AG08396 (cell line): ENCODE measurements at places on chromosomes 6 and 20.
A peak's percentile ranks its signal among the peaks of the same experiment; 100 is the strongest.

DNA sequence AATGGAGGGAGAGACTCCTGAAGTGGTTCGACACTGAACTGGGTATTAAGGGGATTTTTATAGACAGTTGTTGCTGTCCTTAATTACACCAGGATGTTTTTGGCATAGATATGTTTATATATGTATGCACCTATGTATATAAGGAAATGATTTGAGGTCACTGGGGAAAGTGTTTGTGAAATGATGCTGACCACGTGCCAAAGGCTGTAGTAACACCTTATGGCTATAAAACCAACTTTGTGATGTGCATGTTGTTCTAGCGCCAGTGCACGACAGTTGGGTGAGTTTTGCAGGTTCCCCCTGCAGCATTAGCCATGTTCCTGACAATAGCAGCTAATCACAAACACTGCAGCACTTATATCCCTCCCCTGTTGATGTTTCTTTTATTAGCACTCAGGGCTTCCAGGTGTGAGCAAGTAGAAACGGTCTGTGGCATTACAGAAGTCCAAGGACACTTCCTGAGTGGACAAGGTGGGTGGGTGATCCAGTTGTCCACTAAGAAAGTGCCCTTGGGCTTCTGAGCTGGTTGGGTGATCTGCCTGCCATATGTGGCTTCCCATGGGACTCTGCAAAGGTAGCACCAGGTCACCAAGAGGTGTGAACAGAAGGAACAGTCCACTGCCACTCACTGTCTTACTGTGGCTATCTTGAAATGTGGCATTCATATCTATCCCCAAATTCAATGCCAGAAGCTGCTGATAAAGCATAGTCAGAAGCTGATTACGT is 63.0 kb upstream of the RBM24 start:
- DNase-seq: no peak

GRCh38 chr20:49894073-49894470 is 21.3 kb downstream of the SPATA2 start:
- no peak for DNase-seq

DNA sequence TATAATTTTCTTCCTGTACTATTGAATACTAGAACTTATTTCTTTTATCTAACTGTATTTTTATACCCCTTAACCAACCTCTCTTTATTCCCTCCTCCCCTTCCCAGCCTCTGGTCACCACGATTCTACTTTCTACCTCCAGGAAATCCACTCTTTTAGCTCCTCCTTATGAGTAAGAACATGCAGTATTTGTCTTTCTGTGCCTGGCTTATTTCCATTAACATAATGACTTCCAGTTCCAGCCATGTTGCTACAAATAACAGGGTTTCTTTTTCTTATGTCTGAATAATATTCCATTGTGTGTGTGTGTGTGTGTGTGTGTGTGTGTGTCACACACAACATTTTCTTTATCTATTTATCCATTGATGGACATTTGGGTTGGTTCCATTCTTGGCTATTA is 152.3 kb upstream of the OLIG3 start:
- no peak for DNase-seq

GRCh38 chr20:57698116-57698866 is 11.5 kb downstream of the PMEPA1 start:
- DNase-seq: peak; percentile 96

- no peak for DNase-seq
Measured at GRCh38 chr20:24004471-24004870, 15.9 kb upstream of the GGTLC1 start.

DNA sequence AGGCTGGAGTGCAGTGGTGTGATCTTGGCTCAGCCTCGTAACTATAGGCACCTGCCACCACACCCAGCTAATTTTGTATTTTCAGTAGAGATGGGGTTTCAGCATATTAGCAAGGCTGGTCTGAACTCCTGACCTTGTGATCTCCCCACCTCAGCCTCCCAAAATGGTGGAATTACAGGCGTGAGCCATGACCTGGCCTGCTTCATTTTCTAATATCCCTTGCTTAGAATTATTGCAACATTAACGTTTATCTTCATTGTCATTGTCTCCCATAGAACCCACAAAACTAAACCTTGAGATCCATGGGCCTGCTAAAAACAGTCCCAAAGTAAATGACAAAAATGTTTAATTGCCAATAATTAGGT is 6.1 kb downstream of the EEF1A1 start:
- DNase-seq: no peak

DNA sequence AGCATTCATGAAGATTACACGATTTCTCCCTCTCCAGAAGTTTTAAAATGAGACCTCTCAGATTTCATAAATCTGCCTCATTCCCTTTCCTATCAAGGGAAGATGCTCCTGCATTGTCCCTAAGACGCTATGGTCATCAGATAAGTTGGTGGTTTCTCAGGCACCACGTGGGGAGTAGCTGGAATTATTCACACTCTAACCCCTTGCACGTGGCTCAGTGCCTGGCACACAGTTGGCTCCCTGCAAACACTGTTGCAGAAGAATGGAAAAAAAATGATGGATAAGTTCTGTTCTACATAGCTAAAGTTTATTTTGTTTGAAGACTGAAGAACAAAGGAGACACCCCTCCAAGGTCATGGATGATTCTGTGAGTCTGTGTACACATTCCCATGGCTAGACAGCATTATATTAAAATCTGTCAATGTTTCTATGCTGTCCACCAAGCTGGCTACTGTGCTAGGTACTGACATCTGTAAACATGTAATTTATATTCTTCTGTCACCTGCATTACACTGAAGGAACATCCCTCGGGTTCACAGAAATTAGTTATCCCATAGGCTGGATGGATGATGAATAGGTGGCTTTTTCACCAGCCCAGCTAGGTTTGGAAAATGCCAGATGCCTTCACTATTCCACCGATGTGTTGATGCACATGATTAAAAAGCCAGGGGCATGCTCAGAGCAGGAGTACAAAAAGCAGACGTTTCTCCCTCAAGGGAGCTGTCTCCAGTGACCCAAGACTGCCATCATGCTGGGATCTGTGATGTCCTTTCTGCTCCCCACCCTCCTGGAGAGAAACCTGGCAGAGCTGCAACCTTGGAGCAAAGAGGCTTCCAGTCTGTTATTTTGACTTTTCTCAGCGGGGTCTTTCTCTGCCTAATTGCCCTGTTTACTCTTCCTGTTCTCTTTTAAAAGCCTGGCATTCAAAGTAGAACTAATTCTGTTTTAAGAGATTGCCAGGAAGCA is 610.5 kb downstream of the UTRN start:
- DNase-seq: no peak

GRCh38 chr6:12258591-12259075 is 31.5 kb upstream of the EDN1 start:
- DNase-seq: no peak

DNA sequence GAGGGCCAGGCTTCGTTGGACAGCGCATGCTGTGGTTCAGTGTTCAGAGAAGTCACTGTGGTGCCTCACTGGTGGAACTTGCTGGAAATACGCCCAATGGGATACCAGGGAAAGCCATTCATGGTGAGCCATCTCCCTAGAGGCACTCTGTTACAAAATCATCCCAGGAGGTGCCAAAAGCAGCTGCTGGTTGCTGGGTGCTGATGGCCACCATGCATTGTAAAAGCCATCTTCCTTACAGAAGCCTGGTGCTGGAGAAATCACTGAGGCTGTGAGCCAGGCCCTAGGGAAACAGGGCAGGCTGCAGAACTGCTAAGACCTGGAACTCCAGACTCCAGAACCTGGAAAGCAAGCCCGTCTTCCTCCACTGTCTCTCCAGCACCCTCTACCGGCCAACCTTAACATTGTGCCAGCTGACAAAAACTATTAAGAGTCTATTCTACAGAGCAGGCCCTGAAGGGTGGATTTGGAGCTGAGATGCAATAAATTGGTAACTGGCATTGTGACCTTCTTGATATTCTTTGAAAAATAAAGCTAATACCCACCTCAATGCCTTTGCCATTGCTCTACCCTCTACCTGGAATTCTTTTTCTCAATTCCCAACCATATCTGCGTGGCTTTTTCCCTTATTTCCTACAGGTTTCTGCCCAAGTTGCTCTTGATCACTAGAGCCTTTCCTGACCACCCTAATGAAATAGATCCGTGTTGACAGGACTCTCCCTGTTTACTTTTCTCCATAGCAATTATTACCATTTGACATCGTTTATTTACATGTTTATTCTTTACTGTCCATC is 18.5 kb downstream of the SNRPB start:
- DNase-seq: peak; percentile 72

- no peak for DNase-seq
Measured at GRCh38 chr20:48861444-48861843, 33.6 kb upstream of the PREX1 start.

GRCh38 chr6:19731282-19731681 is 105.9 kb upstream of the ID4 start:
- peak; percentile 9 for DNase-seq

GRCh38 chr6:92756912-92757311 is 662.4 kb downstream of the EPHA7 start:
- no peak for DNase-seq

DNA sequence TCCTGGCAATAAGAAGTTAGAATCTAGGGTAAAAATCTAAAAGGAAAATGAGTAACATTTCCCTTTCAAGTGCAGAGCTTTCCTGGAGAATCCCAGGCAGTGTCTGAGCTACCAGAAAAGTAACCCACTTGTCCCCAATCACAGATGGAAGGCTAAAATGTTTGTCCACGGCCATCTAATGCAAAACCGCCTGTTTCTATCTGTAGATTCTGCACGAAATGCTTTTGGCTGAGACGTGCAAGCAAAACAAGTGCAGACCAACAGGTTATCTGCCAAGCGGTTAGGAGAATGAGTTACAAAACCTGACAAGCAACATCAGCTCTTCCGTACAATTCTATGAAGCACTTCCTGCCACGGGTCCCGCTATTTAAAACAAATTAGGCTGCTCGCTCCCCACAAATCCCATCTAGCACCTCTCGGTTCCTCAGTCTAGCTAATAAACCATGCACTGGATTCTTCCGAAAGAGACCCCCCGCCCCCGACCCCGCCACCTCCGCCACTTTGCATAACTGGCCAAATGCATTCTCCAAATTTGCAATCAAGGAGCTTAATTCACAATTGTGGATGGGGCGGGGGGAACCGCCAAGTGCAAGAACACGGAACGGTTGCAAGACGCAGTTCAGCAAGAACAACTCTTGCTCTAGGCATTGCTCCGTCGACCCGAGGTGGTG is 1.4 kb downstream of the ELOVL5 start:
- DNase-seq: no peak

- DNase-seq: no peak
Measured at GRCh38 chr20:51315390-51315789, 227.1 kb downstream of the NFATC2 start.

- no peak for DNase-seq
Measured at GRCh38 chr20:58393299-58393698, 4.3 kb downstream of the VAPB start.

DNA sequence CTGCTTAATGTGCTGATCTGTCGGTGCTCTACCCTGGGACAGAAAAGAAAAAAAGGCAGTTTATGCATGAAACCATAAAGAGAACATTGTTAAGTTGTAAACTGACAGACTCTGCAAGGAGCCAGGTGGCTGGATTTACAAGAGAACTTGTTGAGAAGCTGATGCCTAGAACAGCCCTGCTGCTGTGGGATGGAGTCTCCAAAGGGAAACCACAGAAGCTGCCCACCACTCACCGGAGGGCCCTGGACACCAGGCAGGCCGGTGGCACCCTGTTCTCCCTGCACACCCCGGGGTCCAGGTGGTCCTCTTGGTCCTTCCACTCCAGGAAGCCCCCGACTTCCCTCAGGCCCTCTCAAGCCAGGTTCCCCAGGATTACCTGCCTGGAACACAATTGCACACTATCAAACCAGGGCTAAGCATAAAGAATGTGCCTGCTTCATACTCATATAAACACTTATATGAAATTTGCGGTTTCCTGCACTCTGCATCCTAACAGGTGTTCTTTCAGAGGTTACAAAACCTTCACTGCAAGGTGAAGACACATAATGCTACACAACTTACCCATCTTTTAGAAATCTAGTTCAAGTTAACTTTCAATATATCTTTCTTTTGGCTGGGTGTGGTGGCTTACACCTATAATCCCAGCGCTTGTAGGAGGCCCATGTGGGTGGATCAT is 68.2 kb downstream of the COL9A1 start:
- no peak for DNase-seq

- DNase-seq: no peak
Measured at GRCh38 chr6:15715851-15716250, 53.0 kb upstream of the DTNBP1 start.

- no peak for DNase-seq
Measured at GRCh38 chr6:26294302-26294701, 70.7 kb upstream of the BTN3A2 start.

DNA sequence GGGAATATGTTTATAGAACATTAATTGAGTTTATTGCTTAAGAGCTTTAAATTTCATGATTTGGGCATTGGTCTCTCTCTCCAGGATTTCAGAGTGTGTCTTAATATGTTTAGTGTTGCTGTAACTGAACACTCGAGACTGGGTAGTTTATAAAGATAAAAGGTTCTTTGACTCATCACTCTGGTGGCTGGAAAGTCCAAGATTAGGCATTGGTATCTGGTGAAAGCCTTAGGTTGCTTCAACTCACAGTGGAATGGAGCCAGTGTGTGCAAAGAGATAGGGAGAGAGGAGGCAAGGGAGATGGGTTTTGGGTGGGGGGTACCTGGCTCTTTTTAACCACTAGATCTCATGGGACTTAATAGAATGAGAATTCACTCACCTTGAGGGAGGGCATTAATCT is 35.6 kb upstream of the DTNBP1 start:
- DNase-seq: no peak

DNA sequence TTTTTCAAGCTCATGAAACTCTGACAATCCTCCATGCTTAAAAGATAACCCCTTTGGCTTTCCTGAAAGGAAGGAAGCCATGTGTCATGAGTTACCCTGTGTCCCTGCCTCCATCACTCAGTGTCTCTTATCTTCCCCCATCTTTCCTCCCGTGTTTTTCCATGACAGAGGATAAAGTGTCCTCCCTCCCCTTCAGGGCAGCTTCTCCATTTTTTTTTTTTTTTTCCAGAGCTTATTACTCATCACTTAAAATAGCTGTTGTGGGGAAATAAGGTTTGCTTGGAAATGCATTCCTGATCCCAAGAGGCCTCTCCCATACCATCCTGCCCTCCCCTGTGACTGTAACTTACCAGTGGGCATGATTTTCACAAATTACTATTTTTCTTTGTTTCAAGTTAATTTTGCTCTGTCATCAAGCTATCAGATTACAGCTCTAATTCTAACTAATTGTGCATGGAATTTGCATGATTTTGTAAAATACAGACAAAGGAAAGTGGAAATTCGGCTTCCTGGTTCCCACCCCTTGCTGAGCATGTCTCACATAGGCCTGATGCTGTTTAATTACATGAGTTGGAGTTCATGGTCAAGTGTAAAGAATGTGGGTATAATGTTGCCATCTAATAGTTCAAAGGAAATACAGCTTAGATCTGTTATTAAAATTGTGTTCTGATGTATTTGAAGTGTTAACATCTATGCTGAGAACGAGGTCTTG is 614.5 kb upstream of the FLRT3 start:
- DNase-seq: peak; percentile 9

- DNase-seq: peak; percentile 49
Measured at GRCh38 chr6:81981812-81982211, 229.3 kb upstream of the TENT5A start.
